C1 segment of cervical spinal cord (tissue), 14 donors: ENCODE measurements at places on chromosomes 1 and 21.

DNA sequence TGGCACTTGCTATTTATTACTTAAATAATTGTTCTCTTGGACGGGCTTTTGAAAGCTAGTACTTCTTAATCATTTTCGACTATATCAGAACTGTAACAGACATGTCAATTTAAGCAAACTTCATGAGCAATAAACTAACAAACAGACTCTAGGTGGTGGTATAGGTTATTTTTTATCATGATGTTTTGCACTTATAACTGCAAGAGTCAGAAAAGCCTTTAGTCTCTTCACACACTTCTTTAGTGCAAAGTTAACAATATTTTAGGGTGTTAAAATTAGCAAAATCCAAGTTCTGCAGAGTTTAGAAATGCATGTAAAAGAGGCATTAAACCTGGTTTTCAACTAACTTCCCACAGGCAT, 2.2 kb downstream of the NRIP1 start:
- DNase-seq: no peak

- no peak for DNase-seq
These were observed 494.7 kb upstream of the ADGRL2 start for GRCh38 chr1:81305997-81306452.

DNA sequence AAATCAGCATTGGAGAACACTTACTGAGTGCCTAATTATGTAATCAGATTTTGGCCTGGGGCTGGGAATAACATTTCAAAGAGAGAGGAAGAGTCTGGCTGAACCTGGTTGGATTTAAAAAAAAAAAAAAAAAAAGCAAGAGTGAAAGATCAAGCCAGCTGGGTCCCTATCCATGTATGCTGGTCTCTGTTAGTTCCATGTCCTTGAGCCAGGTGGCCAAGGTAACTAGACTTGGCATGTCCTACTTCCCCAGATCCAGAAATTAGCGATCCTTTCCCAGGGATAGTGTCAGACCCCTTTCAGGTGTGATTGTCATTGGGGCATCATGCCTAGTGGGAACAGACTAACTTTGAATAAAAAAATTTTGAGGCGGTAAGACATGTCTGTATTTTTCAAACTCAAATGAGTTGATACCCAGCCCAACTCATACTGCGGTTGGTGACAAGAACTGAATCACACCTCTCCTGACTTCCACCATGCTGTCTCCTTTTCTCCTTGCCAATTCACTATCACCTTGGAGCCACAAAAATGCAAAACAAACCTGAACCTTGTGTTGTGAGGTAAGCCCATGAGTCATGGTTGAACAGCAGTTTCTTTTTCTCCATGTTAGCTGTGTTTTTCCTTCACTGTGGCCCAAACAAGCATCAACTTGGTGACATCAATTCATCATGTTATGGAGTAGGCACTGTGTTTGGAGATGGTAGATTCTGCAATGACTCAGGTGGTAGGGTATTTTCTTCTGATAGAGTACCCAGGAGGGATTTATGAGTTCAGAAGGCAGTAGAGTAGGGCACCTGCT, 24.5 kb upstream of the PPP2R5A start:
- DNase-seq: no peak

- no peak for DNase-seq
These were observed 13.4 kb upstream of the MTARC2 start for GRCh38 chr1:220734571-220735326.
